ENCODE measurements at places on chromosomes 3 and 15.

- DNase-seq, result no peak
Observed at GRCh38 chr3:184129012-184129411, 6.1 kb upstream of the EIF2B5 start.

- no peak for DNase-seq
Observed at GRCh38 chr3:171976526-171976925, 62.9 kb upstream of the FNDC3B start.

GRCh38 chr3:16302082-16302631 lies 37.1 kb downstream of the OXNAD1 start:
- DNase-seq, result no peak

GRCh38 chr3:169460035-169460434 lies 203.5 kb downstream of the MECOM start:
- no peak for DNase-seq

GRCh38 chr15:95989392-95989791 lies 341.1 kb upstream of the NR2F2 start:
- DNase-seq, result no peak

DNA sequence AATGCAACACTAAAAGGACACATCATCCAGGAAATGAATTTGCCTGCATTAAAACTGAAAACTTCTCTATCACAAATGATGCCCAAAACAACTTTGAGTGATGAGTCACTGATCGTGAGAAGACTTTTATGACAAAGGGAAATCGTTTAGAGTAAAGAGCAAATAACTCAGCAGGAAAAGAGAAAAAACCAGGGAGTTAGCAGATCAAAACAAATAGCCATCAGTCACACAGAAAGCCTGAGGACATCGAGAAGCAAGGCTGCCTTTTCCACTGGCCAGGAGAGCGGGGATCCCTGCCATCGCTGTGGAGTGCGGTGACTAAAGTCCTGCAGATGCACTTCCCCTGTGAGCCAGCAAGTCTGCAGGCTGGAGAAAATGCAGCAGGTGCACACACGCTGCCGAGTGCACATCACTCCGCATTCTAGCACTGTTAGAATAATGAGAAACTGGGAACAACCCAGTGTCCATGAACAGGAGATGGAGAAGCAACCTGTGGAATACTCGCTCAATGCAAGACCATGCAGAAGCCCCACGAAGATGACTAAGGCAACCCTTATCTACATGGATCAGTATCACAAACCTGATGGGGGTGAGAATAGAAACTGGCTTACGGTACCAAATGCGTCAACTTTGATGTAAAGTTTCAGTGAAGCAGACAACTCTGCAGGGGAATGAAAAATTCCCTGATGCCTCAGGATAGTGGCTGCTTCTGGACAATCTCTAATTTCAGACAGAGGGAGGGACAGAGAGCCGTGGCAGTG lies 86.4 kb downstream of the NSMCE3 start:
- DNase-seq, result no peak

DNA sequence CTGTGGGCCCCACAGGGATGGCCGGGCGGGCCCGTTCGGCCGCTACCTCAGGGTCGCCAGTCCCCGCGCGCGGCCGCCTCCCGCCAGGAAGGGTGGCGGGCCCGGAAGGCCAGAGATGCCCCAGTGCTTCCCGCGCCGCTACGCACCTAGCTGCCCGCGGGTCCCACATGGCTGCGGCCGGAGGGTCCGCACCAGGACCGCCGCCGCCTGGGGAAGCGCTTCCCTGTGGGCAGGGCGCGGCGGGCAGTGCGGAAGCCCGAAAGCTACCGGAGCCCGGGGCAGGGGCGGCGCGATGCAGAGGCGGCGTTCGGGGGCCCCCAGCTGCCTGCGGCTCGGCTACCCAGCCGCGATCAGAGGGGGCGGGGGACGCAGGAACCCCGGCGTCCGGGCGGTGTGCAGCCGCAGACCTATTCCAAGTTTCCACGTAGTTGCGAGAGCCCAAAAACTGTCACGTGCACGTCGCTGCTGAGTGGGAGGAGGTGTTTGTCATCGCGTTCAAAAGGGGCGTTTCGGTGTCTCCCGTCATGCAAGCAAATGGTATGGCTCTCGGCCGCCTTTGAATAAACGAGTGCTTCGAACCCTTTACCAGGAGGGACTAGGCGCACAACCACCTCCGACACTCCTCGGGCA lies at the start of gene TRANK1:
TSS of gene TRANK1 (minus strand) at position 414 of the 630 bp plus-strand sequence. CDS start at position 169, 245 bp downstream.
- peak; percentile 86 for DNase-seq

DNA sequence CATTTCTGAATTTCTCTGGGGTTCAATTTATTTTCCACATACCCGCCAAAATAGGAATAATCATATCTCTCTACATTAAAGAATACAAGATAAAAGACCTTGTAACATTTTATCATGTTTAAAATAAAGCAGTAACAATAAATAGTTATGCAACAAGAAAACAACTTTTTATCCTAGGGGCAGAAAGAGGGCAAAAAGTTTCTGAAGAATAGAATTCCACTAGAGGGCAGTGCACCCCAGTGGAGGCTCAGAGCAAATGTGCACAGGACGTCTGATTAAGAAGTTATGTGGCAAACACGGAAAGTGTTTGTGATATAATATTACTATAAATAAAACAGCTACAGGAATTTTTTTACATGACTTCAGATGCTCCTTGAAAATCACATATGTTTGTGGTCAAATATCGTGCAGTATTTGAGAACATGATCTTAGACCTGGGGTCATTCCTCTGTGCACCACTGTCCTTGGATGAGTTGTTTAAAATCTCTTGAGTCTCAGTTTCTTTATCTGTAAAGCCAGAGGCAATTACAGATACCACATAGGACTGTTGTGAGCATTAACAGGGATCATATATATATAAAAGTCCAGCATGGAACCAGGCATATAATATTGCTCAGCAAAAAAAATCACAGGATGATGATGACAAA lies 13.2 kb upstream of the PIK3R4 start:
- DNase-seq, result peak; percentile 46

- DNase-seq, result no peak
Observed at GRCh38 chr15:77508541-77509243, 88.0 kb downstream of the HMG20A start.

- DNase-seq, result no peak
Observed at GRCh38 chr3:99969136-99969535, 145.2 kb downstream of the FILIP1L start.

GRCh38 chr3:122074621-122075265 lies 19.6 kb downstream of the CD86 start:
- DNase-seq, result no peak

- no peak for DNase-seq
Observed at GRCh38 chr3:156400062-156400461, 154.9 kb downstream of the SSR3 start.

DNA sequence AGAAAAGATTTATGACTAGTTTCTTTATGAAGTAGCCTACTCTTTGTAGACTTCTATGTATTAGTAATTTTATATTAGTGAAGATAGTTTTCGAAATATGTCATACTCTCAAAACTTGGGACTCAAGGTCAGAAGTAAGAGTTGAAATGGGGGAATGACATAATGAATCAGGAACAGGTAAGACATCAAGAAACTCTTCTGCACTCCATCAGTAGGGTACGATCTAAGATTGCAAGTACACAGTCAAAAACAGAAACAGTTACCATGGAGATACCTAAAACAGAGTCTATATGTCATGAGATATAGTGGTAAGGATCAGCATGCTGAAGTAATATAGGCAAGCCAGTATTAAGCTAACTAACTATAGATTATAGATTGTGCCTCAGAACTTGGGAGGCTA lies 187.0 kb upstream of the MLF1 start:
- DNase-seq, result no peak

DNA sequence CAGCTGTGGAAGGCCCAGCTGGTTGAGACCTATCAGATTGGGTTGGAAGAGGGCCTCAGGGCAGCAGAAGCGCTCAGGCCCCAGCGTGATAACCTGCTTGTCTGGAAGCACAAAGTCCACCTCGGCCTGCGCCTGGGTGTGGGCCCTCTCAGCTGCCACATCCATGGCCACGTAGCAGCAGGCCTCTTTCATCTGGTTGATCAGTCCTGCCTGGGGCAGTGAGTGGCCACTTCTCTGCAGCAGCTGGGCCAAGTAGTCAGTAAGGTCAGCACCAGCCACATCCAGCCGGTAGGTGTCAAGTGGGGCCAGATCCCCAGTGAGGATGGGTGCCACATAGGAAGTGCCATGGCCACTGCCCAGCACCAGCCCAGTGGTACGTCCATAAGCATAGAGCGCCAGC lies 3.9 kb upstream of the CAMKV start:
- no peak for DNase-seq

DNA sequence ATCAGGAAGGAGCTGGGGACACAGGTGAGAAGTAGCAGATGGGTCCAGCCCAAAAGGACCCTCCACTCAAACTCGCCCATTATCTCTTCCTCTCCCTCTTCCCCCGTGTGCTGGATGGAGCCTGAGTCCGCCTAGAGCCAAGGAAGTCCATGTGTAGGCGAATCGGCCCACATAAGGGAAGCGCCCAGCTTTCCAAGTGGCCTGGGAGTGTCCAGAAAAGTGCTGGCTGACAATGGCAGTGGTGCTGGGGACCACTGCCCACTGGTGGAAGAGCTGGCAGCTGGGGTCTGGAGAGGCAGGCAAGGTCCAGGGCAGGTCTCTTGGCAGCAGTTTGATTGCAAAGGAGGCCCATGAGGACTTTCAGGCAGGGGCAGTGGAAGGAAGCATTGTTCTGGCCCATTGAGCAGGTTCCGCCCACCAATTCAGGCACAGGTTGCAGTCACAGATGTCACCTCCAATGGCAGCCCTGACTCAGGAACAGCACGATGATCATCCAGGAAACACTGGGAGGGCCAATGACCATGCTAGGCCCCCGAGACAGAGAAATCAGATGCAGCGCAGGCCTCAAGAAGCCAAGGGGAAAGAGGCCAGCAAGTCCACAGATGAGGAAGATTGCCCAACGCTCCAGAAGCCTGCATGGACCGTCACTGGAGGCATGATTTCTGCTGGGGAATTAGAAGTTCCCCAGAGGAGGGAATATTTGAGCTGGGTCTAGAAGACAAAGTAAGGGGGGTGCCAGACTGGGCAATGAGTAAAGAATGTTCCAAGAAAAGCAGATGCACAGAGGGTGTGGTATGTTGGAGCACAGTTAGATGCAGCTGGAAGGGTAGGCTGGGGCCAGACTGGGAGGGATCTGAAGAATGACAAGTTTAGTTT lies 3.0 kb downstream of the MFGE8 start:
- DNase-seq, result no peak

GRCh38 chr15:88894819-88895767 lies at the start of gene HAPLN3:
Gene HAPLN3 (minus strand): TSS chr15:88895544. CDS start chr15:88887298, 8,246 bp downstream.
- peak; percentile 79 for DNase-seq

GRCh38 chr15:34101366-34102174 lies at the start of the genes EMC7 and PGBD4:
Gene EMC7 (minus strand): TSS chr15:34101862. CDS start chr15:34101839, 23 bp downstream.
Gene PGBD4 (plus strand): TSS chr15:34102083. CDS start chr15:34102532, 449 bp downstream.
- peak; percentile 99 for DNase-seq

GRCh38 chr15:25366058-25366457 lies 72.8 kb downstream of the UBE3A start:
- no peak for DNase-seq

GRCh38 chr3:157175691-157176507 lies 16.0 kb upstream of the CCNL1 start:
- DNase-seq, result no peak

DNA sequence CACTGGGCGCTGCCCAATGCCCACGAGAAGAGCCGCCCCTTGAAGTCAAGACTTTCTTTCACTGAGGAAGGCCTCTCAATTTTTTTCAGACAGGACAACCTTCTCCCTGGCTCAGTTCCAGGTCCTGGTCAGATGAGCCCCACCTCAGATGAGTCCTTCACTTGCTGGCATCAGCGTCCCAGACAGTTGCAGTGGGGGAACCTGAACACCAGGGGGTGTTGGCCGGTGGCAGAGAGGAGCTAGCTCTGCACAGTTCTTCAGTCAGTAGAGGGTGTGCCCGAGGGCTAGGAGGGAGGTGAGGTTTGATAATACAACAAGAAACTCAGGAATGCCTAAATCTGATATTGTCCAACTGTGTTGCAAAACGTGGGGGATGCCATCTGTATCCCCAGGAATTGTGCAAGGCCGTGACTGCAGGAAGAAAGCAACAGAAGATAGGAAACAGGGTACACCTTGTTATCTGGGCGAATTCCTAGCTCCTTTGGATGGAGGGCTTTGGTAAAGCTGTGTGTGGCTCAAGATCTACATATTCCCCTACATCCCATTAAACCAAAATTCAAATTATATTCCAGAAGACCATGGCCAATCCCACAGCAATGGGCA lies 34.3 kb downstream of the CCR3 start:
- DNase-seq, result peak; percentile 86

DNA sequence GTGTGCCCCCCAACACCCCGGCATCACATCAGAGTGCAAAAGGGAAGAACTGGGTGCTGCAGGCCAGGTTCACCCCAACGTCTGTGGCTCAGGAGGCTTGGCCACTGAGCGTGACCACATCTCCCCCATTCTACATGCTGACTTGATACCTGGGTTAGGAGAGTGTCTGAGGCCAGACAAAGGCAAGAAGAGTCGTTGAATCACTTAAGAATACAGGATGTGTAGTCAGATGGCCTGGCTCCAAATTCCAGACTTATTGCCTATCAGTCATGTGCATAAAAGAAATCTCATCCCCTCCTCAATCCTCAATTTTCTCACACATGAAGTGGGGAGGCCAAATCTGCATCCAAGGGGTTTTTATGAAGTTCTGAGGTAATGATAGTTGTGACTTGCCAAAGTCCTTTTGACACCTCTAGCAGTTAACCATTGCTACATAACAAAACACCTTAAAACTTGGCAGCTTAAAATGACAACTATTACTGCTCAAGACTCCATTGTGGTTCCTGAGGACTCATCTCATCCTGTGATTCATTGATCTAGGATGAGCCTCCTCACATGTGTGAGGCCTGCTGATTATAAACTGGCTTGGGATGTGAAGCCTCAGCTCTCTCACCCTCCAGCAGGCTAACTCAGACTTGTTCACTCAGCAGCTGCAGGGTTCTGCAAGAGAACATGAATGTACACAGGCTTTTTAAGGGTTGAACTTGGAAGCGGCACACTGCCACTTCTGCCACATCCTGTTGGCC lies 138.8 kb upstream of the TLE3 start:
- DNase-seq, result peak; percentile 26

DNA sequence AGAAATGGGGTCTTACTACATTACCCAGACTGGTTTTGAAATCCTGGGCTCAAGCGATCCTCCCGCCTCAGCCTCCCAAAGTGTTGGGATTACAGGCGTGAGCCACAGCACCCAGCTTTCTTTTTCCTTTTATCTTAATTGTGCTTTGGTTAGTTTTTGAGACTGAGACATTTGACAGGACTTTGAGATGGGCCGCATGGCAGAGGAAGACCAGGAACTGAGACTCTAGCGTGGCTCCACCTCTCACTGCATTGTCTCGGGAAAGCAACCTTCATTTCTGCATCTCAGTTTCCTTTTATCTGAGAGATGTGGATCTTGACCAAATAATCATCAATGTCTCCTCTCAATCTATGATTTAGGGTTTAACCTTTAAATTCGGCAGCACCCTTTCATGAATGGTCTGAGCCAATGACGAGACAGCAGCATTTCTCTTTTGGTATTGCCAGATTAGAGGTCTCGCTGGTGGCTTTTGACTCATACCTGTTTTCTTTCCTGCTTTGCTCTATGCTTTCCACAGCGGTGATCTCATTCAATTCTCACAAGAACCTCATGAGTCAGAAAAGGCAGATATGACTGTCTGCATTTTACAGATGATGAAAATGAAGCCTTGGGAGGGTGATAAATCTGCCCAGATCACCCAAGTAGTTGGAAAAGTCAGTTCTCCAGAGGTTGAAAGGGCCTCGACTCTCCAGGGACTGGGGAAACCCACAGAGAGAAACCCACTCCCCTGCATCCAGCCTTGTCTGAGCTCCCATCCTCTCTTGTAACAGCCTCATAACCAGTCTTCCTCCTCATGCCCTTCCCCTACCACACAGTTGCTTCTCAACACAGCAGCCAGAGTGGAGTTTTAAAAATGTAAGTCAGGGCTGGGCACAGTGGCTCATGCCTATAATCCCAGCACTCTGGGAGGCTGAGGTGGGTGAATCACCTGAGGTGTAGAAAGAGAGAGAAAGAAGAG lies 84.8 kb upstream of the FOXB1 start:
- peak; percentile 77 for DNase-seq

GRCh38 chr3:30667280-30667651 lies 60.9 kb downstream of the TGFBR2 start:
- DNase-seq, result no peak
